Omental fat pad (tissue), 4 donors: ENCODE measurements at places on chromosomes 11 and 22. TPM values are rescaled to one million over a fixed set of nuclear protein-coding genes. Genes with fewer than 3 reads are reported as not detected.

The NPAS4 gene
- not detected for total RNA-seq

The OVOL1 gene
- total RNA-seq = not detected

The GGT1 gene
- 5.5 TPM for total RNA-seq

The NAALAD2 gene
- total RNA-seq = 10.2 TPM

The JHY gene
- total RNA-seq = 17.7 TPM

The NUDT22 gene
- 47.8 TPM for total RNA-seq

The DEPDC7 gene
- total RNA-seq = 0.96 TPM

The TPH1 gene
- total RNA-seq = 0.47 TPM

The PATE2 gene
- total RNA-seq = not detected

The MGAT3 gene
- total RNA-seq = 12.2 TPM

The RASL10A gene
- not detected for total RNA-seq

The OR2D2 gene
- not detected for total RNA-seq

The SUSD2 gene
- total RNA-seq = 2.3 TPM

The SLC16A8 gene
- total RNA-seq = 3.2 TPM

The MAPK8IP2 gene
- total RNA-seq = 1.6 TPM

The LIF gene
- total RNA-seq = 47.4 TPM

The NEU3 gene
- total RNA-seq = 4.6 TPM

The SLN gene
- total RNA-seq = not detected

The SLC22A25 gene
- not detected for total RNA-seq

The SCN2B gene
- total RNA-seq = not detected

The TENM4 gene
- 4.7 TPM for total RNA-seq

The YPEL1 gene
- total RNA-seq = 2.0 TPM

The HOATZ gene
- not detected for total RNA-seq

The UBASH3B gene
- total RNA-seq = 15.3 TPM

The TEX12 gene
- total RNA-seq = not detected

The EHF gene
- not detected for total RNA-seq

The SESN3 gene
- total RNA-seq = 11.3 TPM

The CNIH2 gene
- not detected for total RNA-seq

The ZNF215 gene
- total RNA-seq = 1.4 TPM

The CDC42EP1 gene
- total RNA-seq = 42.2 TPM

The C22orf42 gene
- not detected for total RNA-seq

The C11orf87 gene
- 0.32 TPM for total RNA-seq

The MUC6 gene
- total RNA-seq = not detected

The PYGM gene
- total RNA-seq = 8.6 TPM

The BRSK2 gene
- total RNA-seq = not detected

The RBX1 gene
- 40.4 TPM for total RNA-seq

The VPS11 gene
- total RNA-seq = 32.8 TPM
